ENCODE measurements at places on chromosomes 1 and 21.

DNA sequence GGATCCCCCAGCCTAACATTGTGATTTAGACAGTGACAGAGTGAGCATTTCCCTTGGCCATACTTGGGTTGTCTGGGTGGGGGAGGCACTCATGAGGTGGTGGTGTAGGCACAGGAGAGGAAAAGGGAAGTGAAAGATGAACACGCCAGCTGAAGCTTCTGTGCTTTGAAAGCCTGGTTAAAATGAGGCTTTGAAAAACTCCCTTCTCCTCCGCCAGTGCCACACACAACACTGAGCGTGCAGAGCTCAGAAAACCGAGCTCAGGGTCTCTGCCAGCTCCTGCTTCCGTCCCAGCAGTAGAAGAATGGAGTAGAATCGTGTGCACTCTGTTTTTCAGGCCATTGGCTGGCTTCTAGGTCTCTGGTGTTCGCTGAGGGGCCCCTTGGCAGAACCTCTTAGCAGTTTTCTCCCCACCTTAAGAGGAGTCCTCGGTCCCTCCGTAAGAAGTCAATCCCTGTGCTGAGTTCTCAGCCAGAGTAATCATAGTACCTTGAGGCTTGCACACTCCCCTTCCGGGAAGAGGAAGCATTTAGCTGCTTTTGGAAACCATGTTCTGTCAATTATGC is 12.9 kb downstream of the PLEKHM2 start:
- no peak for DNase-seq

GRCh38 chr1:203526572-203526971 is 32.6 kb downstream of the OPTC start:
- no peak for DNase-seq

DNA sequence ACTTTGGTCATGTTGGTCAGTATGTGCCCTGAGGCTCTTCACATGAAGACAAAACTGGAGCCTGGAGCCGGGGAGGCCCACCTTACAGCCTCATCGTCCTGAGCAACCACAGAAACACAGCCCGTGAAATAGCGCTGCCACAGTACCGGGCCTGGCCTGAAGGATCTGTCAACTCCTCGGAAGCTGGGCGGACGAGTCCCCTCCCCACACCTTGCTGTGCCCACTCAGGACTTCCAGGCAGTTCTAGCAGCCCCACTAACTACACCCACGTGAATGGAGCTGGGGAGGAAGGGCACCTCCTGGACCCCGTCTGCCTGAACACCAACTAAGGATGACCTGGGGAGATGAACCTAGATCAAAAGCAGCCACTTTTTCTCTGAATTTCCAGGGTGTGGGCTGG is 24.7 kb downstream of the SDE2 start:
- no peak for DNase-seq

DNA sequence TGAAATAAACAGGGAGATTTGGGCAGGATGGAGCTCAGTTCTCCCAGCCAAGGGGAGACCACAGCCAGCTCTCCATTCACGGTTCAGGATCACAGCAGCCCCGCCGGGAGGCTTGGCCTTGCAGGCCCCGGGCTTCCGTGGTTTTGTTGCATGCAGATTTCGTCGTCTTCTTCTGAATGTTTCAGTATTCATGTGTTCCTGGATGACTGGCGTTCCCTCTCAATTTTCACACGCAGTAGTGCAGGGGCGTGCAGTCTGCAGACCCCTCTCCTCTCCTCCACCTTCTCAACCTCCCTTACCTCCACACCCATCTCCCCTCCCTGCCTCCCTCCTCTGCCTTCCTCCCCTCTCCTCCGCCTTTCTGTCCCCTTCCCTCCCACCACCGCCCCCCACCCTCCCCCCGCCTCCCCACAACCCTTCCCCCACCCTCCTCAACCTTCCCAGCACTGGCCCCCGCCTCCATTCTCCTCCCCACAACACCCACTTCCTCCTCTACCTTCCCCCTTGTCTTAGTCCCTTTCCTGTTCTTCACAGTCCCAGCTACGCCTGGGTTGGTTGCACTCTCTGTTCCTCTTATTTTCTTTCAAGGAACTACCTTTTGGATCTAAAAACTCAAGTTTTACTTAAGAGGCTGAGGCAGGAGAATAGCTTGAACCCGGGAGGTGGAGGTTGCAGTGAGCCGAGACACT is 8.4 kb upstream of the SLC19A1 start:
- no peak for DNase-seq

GRCh38 chr1:209262631-209263030 is 320.9 kb upstream of the CAMK1G start:
- no peak for DNase-seq

DNA sequence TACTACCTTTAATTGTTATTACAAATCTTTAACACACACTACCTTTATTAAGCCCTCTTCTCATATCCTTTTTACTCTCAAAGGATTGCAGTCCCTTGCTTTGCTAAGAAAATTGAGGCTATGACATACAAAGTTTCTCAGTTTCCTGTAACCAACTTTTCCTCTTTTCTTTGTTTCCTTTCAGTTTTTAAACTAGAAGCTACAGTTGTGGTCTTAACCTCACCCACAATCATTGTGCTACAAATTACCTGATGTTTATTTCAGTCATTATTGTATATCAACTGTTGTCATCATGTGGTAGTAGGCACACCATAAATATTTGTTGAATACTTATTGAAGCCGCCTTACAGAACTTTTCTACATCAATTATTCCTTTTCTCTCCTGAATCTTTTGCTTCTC is 51.8 kb downstream of the SLAMF6 start:
- no peak for DNase-seq

DNA sequence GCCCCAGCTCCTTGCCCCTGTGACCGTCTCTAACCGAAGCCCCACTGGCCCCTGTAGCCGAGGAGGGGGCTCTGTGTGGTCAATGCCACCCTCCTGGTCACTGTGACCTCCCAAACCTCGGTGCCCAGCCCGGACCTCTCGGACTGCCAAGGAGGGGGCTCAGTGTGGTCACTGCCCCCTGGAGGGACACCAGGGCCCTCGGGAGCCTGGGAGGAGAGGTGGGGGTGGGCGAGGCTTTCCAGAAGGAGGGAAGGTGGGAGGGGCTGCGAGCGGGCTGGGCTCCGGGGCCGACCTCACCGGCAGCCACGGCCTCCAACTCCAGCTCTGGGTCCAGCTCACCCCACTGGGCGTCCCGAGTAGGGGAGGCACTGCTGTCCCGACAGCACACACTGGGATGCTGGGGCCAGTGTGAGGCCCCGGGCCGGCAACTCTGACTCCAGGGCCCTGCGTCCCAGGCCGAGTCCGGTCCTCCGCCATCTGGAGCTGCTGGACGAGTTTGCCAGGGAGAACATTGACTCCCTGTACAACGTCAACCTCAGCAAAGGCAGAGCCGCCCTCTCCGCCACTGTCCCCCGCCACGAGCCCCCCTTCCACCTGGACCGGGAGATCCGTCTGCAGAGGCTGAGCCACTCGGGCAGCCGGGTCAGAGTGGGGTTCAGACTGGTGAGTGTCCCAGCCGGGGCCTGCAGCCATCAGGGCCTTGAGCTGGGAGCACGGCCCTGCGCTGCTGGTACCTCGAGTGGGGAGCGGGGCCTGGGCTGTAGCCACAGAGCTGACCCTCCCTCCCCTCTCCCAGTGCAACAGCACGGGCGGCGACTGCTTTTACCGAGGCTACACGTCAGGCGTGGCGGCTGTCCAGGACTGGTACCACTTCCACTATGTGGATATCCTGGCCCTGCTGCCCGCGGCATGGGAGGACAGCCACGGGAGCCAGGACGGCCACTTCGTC is 6.4 kb downstream of the SCNN1D start:
- DNase-seq = no peak

DNA sequence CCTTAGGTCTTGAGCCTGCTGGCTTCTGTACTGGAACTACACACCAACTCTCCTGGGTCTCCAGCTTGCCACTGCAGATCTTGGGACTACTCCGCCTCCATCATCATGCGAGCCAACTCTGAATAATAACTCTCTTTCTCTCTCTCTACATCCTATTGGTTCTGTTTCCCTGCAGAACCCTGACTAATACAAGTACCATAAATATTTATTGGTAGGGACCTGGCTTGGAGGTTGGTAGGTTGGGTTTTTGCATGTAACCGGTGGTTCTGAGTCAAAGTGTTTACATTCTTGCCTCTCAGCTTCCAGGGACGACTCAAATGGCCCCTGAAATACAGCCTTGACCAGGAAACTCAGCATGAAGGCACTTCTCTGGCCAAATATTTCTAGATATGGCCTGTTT is 110.4 kb downstream of the KCND3 start:
- DNase-seq = no peak

- DNase-seq = no peak
Observed at GRCh38 chr1:23868557-23869016, 497 bp upstream of the FUCA1 start.

- DNase-seq = no peak
Observed at GRCh38 chr1:206935491-206936067, 10.7 kb downstream of the PIGR start.
